ENCODE measurements at places on chromosomes 16 and 17.
A peak's percentile ranks its signal among the peaks of the same experiment; 100 is the strongest.

GRCh38 chr17:50348522-50349242, 2.8 kb downstream of the XYLT2 start:
- DNase-seq: no peak

DNA sequence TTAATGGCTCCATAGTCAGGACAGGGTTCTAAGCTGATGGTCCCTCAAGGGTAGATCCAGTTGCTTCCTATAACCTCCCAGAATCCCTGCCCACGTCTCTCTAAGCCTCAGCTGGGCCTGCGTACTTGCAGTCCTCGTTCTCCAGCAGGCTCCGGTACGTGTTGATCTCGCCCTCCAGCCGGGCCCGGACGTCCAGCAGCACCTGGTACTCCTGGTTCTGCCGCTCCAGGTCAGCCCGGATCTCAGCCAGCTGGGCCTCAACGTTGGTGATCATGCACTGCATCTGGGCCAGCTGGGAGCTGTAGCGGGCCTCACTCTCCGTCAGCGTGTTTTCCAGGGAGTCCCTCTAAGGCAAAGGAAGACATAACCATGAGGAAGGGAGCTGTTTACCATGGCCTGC, 4.5 kb downstream of the KRT32 start:
- DNase-seq: no peak

- DNase-seq: no peak
Observed at GRCh38 chr17:74769856-74770497, 6.2 kb downstream of the NAT9 start.

DNA sequence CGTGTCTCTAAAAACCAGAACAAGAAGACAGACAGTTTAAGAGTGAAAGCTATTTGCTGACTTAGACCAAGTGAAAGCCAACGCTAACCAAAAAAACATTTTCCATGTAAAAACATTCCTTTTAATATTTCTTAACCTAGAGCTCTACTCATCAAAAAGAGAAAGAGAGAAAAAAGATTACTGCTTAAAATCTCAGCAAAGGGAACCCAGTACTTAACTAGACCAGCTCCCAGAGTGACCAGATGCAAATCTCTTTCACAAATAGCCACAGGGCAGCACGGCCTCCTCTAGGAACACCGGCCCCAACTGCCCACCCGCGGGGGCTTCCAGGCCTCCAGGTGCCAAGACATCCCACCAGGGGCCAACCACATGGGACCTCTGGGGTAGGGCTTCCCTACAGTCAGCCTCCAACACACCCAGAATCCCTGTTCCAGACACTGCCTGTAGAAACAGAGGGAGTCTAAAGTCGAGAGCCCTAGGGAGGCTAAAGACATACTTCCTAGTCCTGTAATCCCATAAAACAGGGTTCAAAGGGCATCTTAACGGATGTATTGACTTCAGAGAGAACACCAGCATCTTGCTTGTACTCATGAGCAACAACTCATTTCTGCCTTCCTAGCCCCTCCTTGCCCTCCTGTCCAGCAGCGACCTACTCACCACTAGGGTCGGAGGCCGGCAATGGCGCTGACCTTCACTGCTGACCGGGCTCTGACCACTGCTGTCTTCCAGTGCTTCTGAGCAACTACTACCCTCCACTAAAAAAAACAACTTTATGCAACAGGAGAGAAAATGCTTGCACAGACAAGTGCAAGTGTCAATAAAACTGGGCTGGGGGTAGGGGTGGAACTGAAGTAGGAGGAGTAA, 21.3 kb downstream of the ZCCHC14 start:
- no peak for DNase-seq

DNA sequence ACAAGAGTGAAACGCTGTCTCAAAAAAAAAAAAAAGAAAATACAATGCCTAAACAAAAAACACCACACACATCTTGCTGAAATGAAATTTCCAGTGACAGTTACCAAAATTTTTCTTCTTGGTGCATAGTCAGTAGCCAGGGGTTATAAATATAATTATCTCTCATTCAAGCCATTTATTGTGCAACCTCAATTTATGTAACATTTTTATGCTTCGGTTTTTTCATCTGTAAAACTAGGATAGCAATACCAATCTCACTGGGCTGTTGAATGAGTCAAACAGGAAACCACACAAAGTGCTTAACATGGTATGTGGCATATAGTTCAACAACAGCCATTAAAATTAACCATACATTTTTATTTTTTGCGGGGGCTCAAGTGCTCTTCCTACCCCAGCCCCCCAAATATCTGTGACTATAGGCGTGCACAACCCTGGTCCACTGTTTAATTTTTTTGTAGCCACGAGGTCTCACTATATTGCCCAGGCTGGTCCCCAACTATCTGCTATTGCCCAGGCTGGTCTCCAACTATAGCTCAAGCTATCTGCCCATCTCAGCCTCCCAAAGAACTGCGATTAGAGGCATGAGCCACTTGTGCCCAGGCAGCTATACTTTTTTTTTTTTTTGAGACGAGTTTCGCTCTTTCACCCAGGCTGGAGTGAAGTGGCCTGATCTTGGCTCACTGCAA, 2.6 kb downstream of the COG4 start:
- no peak for DNase-seq

DNA sequence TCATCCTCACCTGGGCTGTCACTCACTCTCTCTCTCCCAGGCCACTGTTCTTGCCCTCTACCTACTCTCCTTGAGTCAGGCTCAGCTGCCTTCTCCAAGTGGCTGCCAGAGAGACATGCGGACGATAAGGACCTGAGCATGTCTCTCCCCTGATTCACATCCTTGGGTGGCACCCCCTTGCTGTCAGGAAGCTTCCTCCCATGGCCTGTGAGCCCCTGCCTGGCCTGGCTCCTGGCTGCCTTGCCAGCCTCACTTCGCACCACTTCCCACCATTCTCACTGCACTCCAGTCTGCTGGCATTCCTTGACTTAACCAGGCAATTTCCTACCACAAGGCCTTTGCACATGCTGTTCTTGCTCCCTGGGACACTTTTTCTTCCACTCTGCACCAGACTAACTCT, 2.7 kb upstream of the ALDH3A1 start:
- no peak for DNase-seq

- no peak for DNase-seq
Observed at GRCh38 chr17:55062921-55063320, 94.4 kb downstream of the STXBP4 start.

DNA sequence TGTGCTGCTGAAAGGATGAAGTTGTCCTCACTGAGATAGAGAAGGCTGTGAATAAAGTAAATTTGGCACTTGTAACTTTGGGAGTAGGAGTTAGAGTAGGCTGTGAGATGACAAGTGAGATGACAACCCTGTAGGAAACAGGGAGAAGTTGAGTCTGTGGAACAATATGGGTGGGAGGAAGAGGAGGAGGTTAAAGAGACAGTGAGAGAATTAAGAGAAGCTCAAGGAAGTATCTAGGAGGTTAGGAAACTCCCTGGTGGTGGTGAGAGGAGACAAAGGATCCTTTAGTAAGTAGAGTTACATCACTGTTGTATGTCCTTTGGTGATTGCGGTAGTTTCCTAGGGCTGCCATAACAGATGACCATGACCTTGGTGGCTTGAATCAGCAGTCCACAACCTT, 10.7 kb upstream of the HSD17B2 start:
- DNase-seq: no peak

GRCh38 chr16:21628772-21629171, 23.6 kb downstream of the IGSF6 start:
- DNase-seq: no peak

DNA sequence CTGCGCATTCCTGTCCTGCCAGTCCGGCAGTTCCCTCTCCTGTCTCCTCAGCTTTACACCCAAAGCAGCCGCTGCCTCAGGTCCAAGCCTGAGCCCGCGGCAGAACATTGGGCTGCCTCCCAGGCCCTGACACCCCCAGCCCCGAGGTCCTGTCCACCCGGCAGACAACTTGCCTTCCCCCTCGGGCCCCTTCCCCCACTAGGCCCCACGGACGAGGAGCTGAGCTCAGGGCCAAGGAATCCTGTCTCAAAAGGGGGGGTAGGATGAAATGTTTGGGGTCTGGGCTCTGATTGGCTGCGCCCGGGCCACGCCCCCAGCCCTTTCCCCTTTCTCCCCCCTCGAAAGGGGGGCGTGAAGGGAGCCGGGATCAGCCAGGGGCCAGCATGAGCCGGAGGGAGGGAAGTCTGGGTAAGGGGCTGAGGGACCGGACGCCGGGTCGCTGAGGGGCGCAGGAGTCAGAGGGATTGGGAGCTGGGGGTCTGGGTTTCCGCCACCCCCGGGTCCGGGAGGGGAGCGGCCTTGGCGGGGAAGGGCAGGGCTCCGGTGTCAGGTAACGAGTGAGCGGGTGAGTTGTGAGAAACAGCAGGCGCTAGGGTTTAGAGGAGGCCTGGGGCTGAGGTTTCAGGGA, at the start of gene CTF1:
TSS of gene CTF1 (plus strand) at position 354 of the 628 bp plus-strand sequence. CDS start at position 384, 30 bp downstream.
- peak; percentile 90 for DNase-seq

DNA sequence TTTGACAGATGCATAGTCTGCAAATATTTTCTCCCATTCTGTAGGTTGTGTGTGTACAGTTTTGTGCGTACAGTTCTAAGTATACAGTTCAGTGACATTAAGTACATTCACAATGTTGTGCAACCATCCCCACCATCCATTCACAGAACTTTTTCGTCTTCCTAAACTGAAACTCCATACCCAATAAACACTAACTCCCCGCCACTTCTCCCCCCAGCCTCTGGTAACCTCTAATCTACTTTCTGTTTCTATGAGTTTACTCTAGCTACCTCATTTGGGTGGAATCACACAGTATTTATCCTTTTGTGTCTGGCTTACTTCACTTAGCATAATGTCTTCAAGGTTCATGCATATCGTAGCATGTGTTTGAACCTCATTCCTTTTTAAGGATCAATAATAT, 14.3 kb downstream of the PIK3R5 start:
- no peak for DNase-seq
